ENCODE measurements at places on chromosomes 16 and 17. TPM values are rescaled to one million over a fixed set of nuclear protein-coding genes. Genes with fewer than 3 reads are reported as not detected.

The TMIGD1 gene
- not detected for total RNA-seq

The RAB40B gene
- 5.3 TPM for total RNA-seq

The SCNN1B gene
- total RNA-seq = not detected

The TUBG2 gene
- total RNA-seq = 5.4 TPM

The CSH1 gene
- total RNA-seq = not detected

The GLIS2 gene
- 1.7 TPM for total RNA-seq

The TMC8 gene
- total RNA-seq = not detected

The VTN gene
- 19.1 TPM for total RNA-seq

The PYY gene
- total RNA-seq = not detected

The TBC1D26 gene
- total RNA-seq = under 0.01 TPM

The PRR29 gene
- 0.28 TPM for total RNA-seq

The NPIPB9 gene
- 0.71 TPM for total RNA-seq

The ZG16 gene
- not detected for total RNA-seq

The ZFP3 gene
- total RNA-seq = 1.3 TPM

The SEPTIN12 gene
- total RNA-seq = not detected

The EVPL gene
- under 0.01 TPM for total RNA-seq

Measured in smooth muscle cell of bladder (primary cell).